ENCODE measurements at places on chromosomes 16 and 17. TPM values are rescaled to one million over a fixed set of nuclear protein-coding genes. Genes with fewer than 3 reads are reported as not detected.

DNA sequence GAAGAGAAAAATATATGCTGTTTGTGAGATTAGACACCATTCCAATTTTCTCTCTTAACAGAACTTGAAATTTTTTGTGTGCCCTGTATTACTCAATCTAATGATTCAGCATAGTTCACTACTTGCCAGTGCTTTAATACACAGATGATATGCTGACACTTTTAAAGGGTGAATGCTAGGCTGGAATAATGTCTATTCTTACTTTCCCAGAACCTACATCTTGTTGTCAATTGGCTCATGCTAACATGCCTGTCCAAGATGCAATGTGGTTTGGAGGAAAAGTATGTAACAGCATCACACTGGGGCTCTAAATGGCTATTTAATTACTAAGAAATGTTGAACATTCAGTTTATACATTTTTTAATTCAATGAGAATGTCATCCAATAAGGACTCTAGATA, 7.6 kb upstream of the MAP2K6 start:
- no peak for ATAC-seq

DNA sequence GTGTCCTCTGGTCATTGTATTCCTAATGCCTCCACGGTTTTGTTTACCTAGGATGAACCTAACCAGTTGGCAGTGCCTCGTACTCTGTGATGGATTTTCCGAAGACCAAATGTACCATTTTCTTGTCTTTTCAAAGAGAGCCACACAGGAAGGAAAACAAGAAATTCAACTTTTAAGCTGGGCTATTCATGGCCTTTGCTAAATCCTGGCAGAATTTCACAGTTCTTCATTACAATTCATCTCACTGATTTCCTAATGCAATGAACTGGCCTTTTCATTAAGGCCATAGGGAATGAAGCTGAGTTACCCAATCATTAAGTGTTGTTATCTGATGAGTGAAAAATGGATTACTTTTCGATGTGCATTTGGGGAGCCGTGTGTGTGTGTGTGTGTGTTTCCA, 7.9 kb upstream of the KCNJ16 start:
- no peak for ATAC-seq

DNA sequence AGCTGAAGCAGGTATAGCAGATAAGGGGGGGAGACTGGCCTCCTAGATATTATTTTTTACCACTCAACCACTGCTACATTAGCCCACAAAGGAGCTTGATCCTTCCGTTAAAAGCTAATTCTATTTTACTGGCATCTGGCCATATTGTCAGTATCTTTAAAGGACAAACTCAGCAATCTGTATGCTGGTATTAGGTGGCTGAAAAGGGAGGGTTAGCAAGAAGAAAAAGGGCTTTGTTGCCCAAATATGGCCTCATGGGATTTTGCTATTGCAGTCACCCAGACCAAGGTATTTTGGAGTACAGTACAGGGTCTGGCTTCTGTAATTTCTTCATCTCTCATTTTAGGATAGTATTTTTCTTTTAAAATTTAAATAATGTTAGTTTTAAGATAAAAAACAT, 14.4 kb downstream of the RFWD3 start:
- ATAC-seq, result no peak

GRCh38 chr17:57309479-57309878, 53.2 kb downstream of the MSI2 start:
- no peak for ATAC-seq

DNA sequence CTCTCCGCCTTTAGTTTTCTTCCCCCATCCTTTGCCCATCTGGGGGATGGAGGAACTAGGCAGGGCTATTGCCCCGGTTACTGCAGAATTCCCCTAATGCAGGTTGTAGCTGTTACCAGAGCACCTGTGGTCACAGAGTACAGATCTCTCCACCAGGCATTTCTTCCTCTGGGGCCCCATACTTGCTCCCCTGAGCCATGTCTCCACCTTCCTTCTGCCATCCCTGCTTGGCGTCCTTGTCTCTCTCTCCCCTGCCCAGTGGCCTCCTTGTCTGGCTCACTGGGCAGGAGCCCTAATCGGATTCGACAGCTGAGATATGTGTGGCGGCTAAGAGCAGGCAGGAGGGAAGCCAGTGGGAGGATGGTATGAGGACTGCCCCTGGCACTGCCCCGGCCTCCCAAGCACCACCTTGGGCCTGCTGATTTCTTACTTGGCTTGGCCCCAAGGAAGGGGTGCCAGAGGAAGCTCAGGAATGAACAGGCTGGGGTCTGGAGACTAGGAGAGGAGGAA, 2.0 kb downstream of the RARA start:
- ATAC-seq, result no peak

ABCC6 gene
- total RNA-seq, result 1.0 TPM

SCO1 gene
- total RNA-seq, result 29.6 TPM
